ENCODE measurements at places on chromosomes 12 and 14.

GRCh38 chr14:85423889-85424288 is 106.1 kb upstream of the FLRT2 start:
- no peak for DNase-seq

DNA sequence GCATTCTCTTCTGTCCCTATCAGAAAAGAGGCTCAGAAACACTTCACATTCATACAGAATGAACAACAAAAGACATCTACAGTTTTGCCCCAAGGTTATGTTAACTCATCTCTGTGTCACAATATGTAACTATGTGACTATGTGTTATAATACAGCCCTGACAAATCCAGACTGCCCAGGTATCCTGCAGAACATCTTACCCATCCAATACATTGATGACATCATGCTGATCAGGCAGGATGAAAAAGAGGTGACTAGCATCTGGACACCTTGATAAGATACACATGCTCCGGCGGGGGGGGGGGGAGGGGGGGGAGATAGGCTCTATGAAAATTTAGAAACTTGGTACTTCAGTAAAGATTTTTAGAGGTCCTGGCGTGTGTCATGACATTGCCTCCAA is 8.3 kb upstream of the GNS start:
- no peak for DNase-seq

DNA sequence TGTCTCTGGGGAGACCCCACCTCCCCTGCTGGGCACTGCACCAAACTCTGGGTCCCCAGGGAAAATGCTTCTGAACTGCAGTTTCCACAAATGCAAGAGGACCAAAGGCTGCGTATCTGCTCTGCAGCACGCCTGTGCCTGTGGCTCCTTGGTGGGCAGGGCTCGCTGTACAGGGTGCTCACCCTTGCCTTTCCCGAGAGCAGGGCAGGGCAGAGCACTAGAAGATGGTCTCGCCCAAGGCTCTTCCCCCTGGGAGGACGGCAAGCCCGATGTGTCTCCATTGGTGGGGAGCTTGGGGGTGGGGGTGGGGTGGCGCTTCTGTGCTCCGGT is 175.3 kb upstream of the RTL1 start:
- DNase-seq: no peak

GRCh38 chr12:46671102-46671501 is 154.7 kb downstream of the SLC38A4 start:
- DNase-seq: no peak

DNA sequence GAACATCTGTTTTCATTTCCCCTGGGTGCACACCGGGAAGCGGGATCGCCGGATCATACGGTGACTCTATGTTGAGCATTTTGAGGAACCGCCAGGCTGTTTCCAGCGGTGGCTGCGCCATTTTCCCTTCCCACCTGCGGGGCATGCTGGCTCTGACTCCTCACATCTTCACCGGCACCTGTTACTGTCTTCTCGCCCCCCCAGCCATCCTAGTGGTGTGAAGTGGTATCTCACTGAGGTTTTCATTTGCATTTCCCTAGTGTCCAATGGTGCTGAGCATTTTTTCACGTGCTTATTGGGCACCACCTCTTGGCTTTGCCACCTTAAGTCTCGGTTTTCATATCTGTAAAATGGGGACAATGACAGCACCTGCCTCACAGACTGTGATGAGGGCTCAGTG is 44.1 kb upstream of the EML1 start:
- no peak for DNase-seq

DNA sequence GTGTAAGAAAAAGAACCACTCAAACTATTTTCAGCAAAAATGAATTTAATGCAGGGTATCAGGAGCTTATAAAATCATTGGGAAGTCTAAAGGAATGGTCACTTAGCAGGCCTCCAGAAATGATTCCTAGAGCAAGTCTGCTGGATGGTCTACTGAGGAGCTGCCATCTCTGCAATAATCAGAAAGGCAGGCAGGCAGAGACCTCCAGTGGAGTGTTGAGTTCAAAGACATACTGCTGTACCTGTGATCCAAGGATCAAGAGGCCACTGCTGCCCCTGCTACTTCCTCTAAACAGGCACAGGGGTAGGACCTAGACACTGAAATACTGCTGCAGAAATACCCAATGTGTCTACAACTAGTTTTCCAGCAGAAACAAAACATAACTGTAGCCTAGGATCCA is 14.5 kb upstream of the KICS2 start:
- DNase-seq: no peak
